ENCODE measurements at places on chromosomes 7 and 10.
A peak's percentile ranks its signal among the peaks of the same experiment; 100 is the strongest.

DNA sequence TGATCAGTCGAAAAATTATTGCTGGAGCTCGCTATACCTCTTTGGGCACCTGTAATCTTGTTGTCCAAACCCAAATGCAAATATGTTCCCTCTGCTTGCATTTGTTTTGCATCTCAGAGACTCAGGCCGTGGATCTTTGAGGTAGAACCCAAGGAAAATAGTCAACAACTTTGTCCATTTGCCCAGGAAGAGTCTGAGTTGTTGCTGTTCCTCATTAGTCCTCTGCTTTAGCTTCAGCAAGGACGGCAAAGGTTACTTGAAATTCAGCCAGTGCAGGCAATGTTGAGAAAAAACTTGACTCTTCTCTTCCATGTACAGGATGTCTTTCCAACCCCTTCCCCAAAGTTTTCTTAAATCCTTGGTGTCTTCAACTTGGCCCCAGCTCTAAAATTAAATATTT is 45.8 kb downstream of the PDK4 start:
- DNase-seq: no peak

- no peak for DNase-seq
These were observed 103.8 kb upstream of the AGR3 start for GRCh38 chr7:16985621-16986020.

- DNase-seq: no peak
These were observed 73.8 kb upstream of the PAPSS2 start for GRCh38 chr10:87585565-87586514.

GRCh38 chr10:71036297-71036966 is 148.1 kb upstream of the PCBD1 start:
- DNase-seq: no peak

- no peak for DNase-seq
These were observed 3.3 kb downstream of the PRRT4 start for GRCh38 chr7:128358233-128358632.

GRCh38 chr7:29835718-29836117 is 29.4 kb downstream of the WIPF3 start:
- DNase-seq: no peak

- no peak for DNase-seq
These were observed 57.2 kb upstream of the OPALIN start for GRCh38 chr10:96415891-96416554.

DNA sequence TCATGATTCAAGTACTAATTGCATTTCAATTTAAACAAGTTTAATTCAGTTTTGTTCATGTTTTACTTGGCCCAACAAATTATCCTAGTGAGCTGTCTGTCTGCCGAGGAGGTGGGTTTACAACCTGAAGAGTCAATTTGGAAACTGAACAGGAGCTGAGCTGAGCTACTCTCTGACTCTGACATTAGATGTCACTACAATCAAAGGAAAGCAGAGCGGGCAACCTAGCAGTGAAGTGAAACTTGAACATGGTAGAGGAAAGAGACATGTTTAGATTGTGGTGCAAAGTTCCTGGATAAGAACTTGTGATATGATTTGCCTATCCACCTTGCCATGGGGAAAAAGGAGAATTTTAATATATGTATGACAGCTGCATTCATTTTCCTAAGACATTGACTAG is 9.6 kb upstream of the AGR3 start:
- DNase-seq: peak; percentile 3

- peak; percentile 18 for DNase-seq
These were observed 1203.2 kb downstream of the SORCS3 start for GRCh38 chr10:105844241-105844640.

DNA sequence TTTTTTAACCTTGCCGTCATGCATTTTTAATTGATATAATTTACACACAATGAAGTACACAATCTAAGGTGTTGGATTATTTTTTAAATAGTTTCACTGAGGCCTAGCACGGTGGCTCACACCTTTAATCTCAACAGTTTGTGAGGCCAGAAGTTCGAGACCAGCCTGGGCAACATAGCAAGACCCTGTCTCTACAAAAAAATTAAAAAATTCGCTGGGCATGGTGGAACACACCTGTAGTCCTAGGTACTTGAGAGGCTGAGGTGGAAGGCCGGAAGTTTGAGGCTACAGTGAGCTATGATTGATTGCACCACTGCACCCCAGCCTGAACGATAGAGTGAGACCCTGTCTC is 92.8 kb upstream of the OIT3 start:
- DNase-seq: no peak

Data from G401 (cell line).